Activated naive CD4-positive, alpha-beta T cell treated with Interleukin-2 at 50 U/mL for 16 hours (primary cell): ENCODE measurements at places on chromosomes 5 and 9.

DNA sequence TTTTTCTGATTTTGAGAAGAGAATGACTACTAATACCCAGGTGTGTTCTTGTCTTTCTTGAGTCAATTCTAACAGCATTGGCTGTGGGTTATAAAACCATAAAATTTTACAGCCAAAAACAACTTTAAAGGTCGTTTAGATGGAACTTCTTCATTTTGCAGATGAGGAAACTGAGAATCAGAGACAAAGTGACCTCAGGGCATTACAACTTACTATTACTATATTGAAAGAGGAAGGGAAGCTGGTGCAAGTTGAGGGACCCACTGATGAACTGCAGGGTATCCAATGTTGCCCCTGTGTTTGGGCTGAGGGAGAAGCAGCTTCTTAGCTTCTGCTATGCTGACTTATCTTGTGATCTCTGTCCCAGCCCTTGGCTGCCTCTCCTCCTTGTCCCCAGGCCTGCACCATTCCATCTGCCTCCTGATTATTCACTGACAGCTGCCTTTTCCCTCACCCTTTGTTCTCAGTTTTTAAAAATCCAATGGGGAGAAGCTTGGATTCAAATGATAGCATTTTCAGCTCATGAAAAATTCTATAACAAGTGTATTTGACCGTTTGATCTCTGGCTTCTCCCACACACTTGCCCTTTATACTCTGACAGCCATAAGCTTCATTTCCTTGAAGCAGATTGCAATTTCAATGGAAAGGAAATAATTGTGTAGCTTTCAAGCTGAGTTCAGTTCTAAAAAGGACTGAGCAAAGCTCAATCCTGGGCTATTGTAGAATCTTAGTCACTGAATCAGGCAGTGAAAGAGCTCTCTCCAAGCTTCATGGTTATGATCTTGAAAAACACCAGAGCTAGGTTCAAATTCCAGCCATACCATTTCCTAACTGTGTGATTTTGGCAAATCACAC lies 68.5 kb downstream of the TMC1 start:
- no peak for DNase-seq

DNA sequence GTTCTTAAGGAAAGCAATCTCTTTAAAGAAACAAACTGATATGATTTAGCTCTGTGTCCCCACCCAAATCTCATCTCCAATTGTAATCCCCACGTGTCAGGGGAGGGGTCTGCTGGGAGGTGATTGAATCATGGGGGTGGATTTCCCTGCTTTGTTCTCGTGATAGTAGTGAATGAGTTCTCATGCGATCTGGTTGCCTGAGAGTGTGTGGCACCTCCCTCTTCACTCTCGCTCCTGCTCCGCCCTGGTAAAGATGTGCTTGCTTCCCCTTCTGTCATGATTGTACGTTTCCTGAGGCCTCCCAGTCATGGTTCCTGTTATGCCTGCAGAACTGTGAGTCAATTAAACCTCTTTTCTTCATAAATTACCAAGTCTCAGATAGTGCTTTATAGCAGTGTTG lies 412.7 kb upstream of the SMC2 start:
- no peak for DNase-seq

DNA sequence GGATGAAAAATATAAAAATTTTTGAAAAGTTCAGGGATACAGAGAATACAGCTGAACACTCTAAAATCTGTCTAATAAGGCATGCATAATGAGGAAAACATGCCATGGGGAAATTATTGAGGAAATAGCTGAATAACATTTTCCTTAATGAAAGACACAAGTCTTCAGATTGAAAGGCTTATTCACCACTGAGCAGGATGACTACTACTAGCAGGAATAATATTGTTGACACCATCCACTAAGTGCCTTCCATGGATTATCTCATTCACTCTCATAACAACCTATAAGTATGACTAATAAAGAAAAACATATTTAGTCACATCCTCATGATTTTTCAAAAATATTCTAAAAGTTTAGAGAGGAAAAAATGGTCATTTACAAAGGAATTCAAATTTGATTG lies 96.7 kb upstream of the FER start:
- DNase-seq: no peak

GRCh38 chr5:6493681-6494454 lies 45.2 kb downstream of the UBE2QL1 start:
- DNase-seq: no peak

- DNase-seq: no peak
These were observed 368.1 kb upstream of the GRIA1 start for GRCh38 chr5:153122403-153122802.

DNA sequence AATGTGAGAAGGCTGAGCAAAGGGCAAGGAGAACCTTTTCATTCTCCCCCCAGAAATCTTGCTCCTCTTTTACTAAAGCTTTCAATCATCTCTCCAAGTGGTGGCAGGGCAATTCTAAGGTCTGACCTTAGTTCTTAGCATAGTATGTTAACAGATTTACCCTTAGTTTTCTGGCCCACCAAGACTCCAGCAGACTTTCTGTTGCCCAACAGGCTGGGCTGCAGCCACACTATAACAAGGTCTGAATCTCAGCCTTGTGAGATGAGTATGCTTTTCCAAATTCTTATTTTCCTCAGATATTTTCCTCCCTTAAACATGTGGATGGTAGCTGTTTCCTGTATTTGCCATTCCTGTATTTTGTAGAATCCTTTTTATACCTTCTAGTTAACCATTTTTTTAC lies 69.5 kb downstream of the NIPBL start:
- DNase-seq: no peak

DNA sequence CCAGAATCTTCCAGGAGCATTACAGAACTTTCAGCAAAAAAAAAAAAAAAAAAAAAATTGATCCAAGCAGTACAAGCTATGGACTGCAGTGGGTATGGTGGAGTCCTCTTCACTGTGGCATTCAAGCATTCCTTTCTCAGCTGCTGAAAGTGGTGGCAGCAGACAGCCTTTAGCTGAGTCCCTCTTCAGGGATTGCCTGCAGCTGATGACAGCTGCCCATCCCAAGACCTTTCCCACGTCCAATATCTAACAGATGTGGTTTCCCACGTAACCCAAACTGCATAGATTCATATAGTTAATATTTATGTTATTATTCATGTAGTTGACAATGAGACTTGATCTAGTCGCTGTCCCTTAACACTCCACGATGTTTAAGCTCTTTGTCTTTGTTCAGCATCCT lies 475.9 kb downstream of the TLE1 start:
- no peak for DNase-seq

DNA sequence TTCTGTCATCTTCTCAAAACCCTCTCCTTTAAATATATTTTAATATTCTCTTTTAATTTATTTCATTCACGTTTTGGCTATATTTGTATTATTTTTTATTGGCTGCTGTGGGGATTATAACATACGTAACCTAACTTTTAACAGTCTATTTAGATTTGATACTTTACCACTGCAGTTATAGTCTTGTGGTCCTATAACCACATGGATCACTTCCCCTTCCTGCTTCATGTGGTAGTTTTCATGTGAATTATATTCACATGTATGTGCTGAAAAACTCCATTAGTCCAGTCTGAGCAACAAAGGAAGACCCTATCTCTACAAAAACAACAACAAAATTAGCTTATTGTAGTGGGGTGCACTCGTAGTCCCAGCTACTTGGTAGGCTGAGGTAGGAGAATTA lies 34.3 kb downstream of the CENPP start:
- DNase-seq: no peak

DNA sequence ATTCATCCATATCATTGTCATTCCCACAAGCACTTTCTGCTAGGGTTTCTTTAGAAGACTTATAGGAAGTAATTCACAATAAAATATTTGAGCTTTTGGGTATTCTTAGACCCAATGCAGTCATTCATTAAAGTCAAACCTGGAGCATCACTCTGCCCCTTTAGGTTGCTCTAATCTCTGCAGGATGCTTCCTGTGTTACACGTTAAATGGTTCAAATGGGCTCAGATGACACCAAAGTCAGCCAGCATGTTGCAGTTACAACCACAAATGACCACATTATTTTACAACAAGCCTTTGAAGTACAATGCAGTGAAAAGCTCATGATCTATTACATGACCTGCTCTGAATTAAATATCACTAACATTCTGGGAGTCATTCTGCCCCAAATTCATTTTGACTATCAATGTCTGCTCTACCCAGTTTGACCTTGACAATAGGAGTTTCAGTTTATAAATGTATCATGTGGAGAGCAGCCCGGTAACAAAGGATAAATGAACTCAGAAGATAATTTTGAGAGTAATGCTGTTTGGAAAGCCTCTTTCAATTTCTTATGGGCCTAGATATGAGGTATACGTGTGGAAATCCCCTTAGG lies 668.6 kb upstream of the DMAC1 start:
- DNase-seq: no peak

DNA sequence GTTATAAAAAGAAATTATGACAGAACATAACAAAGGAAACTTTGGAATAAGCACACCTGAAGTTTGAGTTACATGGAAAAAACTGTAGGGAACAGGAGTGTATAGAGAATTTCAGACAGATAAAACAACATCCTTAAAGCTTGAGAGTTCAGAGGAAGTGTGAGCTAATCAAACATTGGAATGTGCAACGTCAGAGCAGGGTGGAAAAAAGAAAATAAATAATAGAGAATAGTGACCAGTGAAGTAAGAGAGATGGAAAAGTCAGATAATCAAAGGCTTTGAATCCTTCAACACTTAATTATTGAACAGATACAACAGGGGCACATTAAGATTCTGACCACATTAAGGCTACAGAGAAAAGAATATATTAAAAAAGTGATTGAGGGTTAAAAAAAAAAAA lies 128.5 kb upstream of the CDH10 start:
- DNase-seq: no peak

DNA sequence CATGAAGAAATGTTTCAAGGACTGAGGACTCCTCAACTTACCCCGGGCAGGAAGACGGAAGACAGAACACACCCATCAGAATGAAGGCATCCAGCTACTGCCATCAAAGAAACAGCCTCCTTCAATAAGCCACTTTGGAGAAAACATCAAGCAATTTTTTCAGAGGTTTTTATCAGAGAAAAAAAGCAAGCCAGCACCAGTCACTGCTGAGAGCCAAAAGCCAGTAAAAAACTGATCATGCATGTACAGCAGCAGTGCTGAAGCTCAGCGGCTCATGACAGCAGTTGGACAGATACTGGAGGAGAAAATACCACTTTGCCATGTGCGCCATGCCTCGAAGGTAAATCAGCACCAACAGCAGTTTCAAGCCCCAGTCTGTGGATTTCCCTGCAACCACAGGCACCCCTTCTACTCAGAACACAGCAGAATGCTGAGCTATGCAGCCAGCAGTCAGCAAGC lies 10.1 kb upstream of the ZNF484 start:
- no peak for DNase-seq

DNA sequence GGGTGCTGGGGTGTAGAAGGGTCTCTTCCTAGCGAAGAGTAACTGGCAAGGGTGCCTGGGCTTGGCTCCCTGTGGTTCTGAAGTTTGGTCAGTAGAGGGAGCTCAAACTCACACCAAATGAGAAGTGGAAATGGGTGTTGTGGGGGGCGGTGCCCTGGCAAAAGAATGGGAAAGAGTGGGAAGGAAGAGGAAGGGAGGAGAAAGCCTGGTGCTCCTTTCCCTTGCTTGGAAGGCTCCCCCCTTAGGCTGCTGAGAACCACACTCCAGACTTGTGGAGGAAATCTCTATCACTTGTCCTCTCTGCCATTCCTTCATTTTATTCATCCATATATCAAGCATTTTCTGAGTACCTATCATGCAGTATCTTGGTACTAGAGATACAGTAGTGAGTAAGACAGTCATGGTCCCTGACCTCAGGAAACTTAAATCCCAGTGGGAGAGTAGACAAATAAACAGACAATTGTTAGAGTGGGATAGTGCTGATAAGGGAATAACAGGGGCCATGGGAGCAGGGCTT lies 13.0 kb downstream of the SLC4A9 start:
- DNase-seq: peak; percentile 45

DNA sequence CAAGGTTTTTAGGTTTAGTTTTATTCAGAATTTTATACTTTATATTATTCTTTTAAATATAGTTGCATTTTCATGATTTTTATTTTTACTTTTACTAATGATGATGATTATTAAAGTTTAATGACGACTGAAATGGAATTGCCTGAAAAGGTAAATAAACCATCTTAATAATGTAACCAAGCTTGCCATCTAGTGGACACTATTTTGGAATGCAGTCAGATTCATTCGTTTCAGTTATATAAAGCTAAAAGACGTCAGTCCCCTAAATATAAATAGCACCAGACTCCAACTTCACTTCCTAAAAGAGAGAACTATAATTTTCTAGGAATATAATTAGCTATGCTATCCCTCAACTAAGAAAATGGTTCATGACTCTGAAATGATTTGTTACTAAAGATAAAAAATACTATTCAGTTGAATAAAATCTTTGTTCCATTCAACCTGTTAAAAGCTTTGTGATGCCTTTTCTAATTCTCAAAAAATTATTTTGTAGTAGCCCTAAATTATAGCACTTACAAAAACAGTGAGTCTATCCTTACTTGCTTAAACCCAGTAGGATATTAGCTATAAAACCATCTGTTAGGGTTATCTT lies 19.9 kb downstream of the ABITRAM start:
- DNase-seq: no peak

DNA sequence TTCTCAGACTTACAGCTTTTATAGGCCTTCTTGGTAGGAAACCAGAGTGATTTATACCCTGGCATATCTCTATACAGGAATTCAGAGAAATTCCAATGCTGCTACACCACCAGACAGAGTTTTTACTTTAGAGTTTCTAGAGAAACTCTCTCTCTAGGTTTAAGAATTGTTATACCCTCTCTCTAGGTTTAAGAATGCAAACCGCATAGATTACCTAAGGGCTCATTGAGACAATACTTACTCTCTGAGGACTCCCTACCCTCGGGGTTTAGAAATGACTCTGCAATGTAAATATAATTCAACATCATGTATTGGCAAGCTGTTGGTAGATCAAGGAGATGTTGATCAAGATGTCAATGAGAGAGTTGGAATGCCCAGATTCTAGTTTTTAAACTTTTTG lies 15.3 kb upstream of the ELAVL2 start:
- no peak for DNase-seq

- peak; percentile 27 for DNase-seq
These were observed 10.7 kb downstream of the GSN start for GRCh38 chr9:121278477-121279261.
